SJSA1 (cell line): ENCODE measurements at places on chromosomes 16 and 17. TPM values are rescaled to one million over a fixed set of nuclear protein-coding genes. Genes with fewer than 3 reads are reported as not detected.

GRCh38 chr16:79484237-79484636 lies 116.3 kb downstream of the MAF start:
- no peaks in the 10 kb centered on the region for H3K36me3 ChIP-seq
- H3K4me1 ChIP-seq: no peaks in the 10 kb centered on the region
- H3K27me3 ChIP-seq: no peaks in the 10 kb centered on the region
- no peak overlapping the region for H3K4me3 ChIP-seq
- DNase-seq: no peak

GRCh38 chr16:67796099-67796718 lies 10.2 kb downstream of the RANBP10 start:
- H3K27me3 ChIP-seq: no peaks in the 10 kb centered on the region
- peaks cover 17% of the 10 kb centered on the region for H3K36me3 ChIP-seq
- no peak overlapping the region for H3K4me3 ChIP-seq
- DNase-seq: no peak

DNA sequence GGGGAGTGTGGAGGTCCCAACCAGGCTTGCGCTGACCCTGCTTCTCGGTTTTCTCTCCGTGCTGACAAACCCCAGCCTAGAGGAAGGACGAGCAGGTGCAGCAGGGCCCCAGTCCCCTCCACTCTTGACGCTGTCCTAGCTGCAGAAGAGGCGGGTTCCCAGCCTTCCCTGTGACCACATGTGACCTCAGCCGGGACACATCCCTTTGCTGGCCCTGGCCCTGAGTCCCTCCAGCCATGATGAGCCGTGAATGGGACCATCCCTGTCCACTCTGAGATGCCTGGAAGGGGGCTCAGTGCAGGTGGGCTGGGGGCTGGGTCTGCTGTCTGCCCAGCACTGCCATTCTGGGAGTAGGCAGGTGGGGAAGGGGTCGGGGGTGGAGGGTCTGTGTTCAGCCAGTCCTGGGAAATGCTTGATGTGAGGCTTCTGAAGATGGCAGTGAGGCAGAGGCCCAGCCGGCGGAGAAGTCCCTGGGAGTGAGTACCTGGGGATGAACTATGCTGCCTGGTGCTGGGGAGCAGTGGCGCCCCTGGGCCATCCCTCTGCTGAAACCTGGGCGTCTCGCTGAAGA lies 1.9 kb upstream of the TUBB3 start:
- H3K27ac ChIP-seq: peak overlapping the region; percentile 88; the same call in 1 of the 2 replicates
- H3K4me1 ChIP-seq: peaks cover 75% of the 10 kb centered on the region
- peaks cover 7% of the 10 kb centered on the region; the same call in 1 of the 2 replicates for H3K36me3 ChIP-seq
- peak overlapping the region; percentile 76 for H3K4me3 ChIP-seq
- no peak for DNase-seq

- no peaks in the 10 kb centered on the region for H3K36me3 ChIP-seq
- no peak overlapping the region for H3K4me3 ChIP-seq
- H3K27me3 ChIP-seq: peaks cover 16% of the 10 kb centered on the region
- H3K4me1 ChIP-seq: no peaks in the 10 kb centered on the region
- no peak for DNase-seq
These were observed 65.5 kb downstream of the IRX6 start for GRCh38 chr16:55389426-55390073.

DNA sequence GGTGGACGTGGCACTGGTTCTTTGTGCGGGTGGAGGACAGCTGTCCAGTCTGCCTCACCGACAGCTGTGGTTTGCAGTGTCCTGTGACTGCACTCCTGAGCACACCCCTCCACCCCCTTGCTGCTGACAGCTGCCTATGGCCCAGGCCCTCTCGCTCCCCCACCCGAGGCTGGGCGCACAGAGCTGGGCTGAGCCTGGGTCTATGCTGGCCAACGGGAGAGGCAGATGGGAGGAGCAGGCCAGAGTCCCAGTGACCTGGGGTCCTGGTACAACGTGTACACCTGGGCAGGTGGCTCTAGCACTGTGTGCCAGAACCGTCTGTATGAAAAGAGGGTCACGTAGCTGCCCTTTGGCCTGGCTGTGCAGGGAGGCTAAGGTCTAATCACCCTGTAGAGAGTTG lies 30.5 kb downstream of the BAIAP2 start:
- H3K36me3 ChIP-seq: peaks cover 64% of the 10 kb centered on the region
- no peak for DNase-seq
- no peaks in the 10 kb centered on the region for H3K27me3 ChIP-seq

GRCh38 chr17:73179387-73179786 lies 13.5 kb upstream of the COG1 start:
- DNase-seq: no peak
- no peaks in the 10 kb centered on the region for H3K27me3 ChIP-seq
- H3K4me1 ChIP-seq: no peaks in the 10 kb centered on the region
- no peaks in the 10 kb centered on the region for H3K36me3 ChIP-seq
- H3K27ac ChIP-seq: no peak overlapping the region

DNA sequence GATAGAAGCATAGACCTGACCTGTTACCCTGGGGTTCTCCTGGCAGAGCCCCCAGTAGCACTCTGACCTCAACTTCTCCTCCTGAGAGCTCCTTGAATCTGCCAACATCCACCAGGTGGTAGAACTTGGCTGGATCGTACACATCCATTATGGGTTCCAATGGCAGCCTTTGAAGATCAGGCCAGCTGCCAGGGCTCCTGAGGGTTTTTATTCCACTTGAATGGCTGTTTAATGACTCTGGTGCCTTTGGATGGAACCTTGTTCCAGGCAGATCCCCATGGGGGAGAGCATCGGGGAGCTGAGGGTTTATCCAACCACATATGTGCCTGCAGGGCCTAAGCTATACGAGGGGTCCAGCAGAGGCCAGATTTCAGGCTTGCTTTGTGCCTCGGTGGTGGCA lies 47.1 kb upstream of the CLEC19A start:
- no peak for DNase-seq
- no peak overlapping the region for H3K27ac ChIP-seq
- H3K4me1 ChIP-seq: no peaks in the 10 kb centered on the region

DNA sequence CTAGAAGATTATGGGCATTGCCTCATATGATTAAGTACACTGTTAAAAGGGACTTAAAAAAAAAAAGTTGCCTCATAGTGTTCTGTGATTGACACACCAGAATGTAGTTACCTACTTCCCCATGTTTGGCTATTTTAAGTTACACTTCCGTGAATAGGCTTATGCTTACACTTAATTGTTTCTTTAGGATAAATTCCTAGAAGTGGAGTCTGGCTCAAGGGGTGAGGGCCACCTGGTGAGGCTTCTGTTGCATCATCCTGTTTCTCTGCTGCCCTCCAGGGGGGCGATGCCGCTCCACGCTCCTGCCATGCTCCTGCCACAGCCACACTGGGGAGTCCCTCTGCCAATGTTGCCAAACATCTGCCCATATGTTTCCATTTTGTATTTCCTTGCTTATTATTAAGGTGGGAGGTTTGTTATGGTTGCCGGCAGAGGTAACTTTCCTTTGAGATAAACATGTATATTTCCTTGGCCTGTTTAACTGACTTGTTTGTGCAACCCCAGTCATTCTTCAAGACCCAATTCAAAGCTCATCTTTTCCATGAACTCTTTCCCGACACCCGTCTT lies 73.1 kb downstream of the KSR1 start:
- no peaks in the 10 kb centered on the region for H3K27me3 ChIP-seq
- peak overlapping the region; percentile 45 for H3K27ac ChIP-seq
- H3K4me3 ChIP-seq: no peak overlapping the region
- no peaks in the 10 kb centered on the region for H3K36me3 ChIP-seq

The BICDL2 gene
- not detected in 2 replicates for total RNA-seq

GRCh38 chr17:80652756-80653330 lies 108.2 kb downstream of the RPTOR start:
- H3K4me3 ChIP-seq: no peak overlapping the region
- DNase-seq: no peak
- H3K4me1 ChIP-seq: peaks cover 25% of the 10 kb centered on the region
- H3K27ac ChIP-seq: no peak overlapping the region
- H3K36me3 ChIP-seq: peaks cover 5% of the 10 kb centered on the region; the same call in 1 of the 2 replicates

DNA sequence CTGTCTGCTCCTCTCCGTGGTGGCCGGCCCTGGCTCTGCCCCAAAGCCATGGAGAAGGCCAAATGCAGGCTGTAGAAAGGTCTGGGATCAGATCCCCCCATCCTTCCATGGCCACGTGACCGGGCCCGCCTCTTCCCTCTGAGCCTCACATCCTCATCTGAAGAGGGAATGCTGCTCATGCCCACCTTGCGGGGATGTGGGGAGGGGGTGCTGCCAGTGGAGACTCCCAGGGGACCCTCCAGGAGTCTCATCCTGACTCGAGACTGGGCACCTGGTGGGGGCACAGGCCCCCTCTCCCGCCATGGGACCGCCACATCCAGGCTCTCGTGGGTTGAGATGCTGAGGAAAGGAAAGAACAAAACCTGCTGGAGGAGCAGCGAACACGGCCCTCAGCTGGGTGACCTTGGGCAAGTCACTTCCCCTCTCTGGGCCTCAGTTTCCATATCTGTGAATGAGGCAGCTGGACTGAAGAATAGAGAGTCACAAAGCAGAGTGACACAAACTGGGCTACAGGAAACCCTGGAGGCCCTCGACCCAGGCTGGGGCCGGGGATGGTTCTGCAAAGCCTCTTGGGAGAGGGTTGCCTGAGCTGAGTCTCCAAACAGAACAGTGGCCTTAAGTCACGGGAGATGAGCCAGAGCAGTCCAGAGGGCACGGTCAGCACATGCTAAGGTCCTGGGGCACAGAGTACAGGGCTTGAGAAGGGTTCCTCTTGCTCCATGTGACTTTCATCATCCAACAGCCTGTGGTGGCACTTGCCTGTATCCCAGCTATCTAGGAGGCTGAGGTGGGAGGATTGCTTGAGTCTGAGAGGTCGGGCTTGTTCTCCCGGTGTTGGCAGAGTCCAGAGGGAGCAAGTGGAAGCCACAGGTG lies 30.1 kb downstream of the SOCS1 start:
- no peak overlapping the region for H3K4me3 ChIP-seq
- H3K27ac ChIP-seq: no peak overlapping the region

The OGFOD1 gene
- 67.0 and 69.8 TPM in 2 replicates for total RNA-seq

DNA sequence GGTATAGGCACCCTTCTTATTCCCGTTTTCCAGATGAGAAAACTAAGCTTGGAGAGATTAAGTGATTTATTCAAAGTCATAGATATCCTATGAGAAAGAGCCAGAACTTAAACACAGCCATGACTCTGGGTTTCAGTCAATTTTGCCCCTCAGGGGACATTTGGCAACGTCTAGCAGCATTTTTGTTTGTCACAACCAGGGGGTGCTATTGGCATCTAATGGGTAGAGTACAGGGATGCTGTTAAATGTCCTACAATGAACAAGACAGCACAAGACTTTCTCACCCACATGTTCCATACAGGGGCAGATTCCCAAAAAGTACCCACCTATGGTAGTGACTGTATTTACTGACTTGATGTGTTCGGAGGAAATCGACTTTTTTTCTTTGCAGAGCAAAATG lies 4.8 kb upstream of the SHISA9 start:
- no peak overlapping the region for H3K27ac ChIP-seq
- no peak for DNase-seq
- H3K36me3 ChIP-seq: no peaks in the 10 kb centered on the region
- H3K27me3 ChIP-seq: peaks cover 13% of the 10 kb centered on the region

DNA sequence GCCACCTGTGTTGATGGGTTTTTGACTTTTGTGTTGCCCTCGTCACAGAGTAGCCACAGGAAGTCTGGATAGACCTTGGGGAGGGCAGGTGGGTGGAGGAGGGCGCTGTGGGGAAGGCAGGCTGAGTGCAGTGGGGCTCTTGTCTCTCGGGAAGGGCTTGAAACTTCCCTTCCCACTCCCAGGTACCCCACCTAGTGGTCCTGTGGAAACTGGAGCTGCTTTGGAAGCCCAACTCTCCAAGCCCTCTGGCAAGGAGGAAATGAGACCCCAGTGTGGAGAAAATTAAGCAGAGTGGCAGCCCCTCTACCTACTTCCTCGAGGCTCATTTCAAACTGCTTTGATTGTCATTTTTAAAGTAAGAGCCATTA lies 9.2 kb downstream of the CA5A start:
- no peaks in the 10 kb centered on the region for H3K4me1 ChIP-seq
- H3K36me3 ChIP-seq: no peaks in the 10 kb centered on the region
- no peak overlapping the region for H3K4me3 ChIP-seq
- no peak overlapping the region for H3K27ac ChIP-seq
- peaks cover 8% of the 10 kb centered on the region for H3K27me3 ChIP-seq
